Naive thymus-derived CD8-positive, alpha-beta T cell (primary cell): ENCODE measurements at places on chromosomes 11 and 22.
A peak's percentile ranks its signal among the peaks of the same experiment; 100 is the strongest.

DNA sequence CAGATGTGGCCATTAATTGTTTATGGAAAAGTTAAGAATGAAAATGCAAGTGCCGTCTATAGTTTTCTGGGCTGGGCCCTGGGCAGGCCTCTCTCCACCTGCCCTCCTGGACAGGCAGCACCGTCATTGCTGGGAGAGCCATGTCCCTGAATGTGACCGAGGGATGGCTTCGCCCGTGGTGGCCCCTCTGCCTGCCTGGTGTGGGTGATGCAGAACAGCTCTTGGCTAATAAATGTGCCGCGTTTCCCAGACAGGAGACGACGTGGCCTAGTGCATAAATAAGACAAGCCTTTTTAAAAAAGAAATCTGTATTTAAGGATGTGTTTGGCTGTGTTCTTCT, 407.3 kb downstream of the TBC1D22A start:
- peaks cover 3% of the 10 kb centered on the region for H3K4me1 ChIP-seq
- H3K27ac ChIP-seq: no peak overlapping the region
- no peaks in the 10 kb centered on the region for H3K27me3 ChIP-seq
- no peak overlapping the region for H3K4me3 ChIP-seq
- no peak for DNase-seq

DNA sequence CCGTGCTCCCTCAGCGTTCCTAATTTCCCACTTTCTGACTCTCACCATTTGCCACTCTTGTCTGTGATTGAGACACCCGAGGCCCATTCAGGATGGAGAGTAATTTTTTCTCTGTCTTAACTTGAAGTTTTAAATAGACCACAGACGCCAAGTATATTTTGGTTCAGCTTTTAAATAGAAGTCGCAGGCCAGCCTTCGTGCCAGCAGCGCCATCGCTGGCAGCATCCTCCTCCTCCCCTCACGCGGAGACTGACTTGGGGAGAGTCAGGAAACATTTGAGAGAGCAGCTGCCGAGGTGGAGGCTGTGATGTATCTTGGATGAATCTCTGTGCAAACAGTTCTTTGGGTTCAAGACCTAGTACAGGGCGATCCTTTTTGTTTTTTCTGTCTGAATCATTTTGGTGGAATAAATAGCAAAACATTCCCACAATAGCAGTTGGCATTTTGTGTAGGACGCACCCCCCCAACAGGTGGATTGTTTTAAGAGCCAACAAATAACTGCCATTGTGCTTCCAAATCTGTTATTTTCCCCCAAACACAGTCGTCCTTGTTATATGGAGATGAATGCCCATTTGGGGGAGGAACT, 889 bp upstream of the DMC1 start:
- no peaks in the 10 kb centered on the region for H3K36me3 ChIP-seq
- no peaks in the 10 kb centered on the region for H3K27me3 ChIP-seq
- peak overlapping the region; percentile 88 for H3K4me3 ChIP-seq
- peaks cover 19% of the 10 kb centered on the region for H3K4me1 ChIP-seq

- no peak overlapping the region for H3K27ac ChIP-seq
- H3K4me3 ChIP-seq: no peak overlapping the region
- H3K4me1 ChIP-seq: no peaks in the 10 kb centered on the region
- no peaks in the 10 kb centered on the region for H3K27me3 ChIP-seq
These were observed 179.9 kb downstream of the GRIA4 start for GRCh38 chr11:105789579-105790420.

GRCh38 chr22:41883400-41883799, 31.5 kb downstream of the SHISA8 start:
- no peaks in the 10 kb centered on the region for H3K27me3 ChIP-seq
- H3K4me3 ChIP-seq: no peak overlapping the region
- H3K36me3 ChIP-seq: peaks cover 88% of the 10 kb centered on the region

- DNase-seq: no peak
- H3K27me3 ChIP-seq: peaks cover 9% of the 10 kb centered on the region
- no peak overlapping the region for H3K4me3 ChIP-seq
- no peak overlapping the region for H3K27ac ChIP-seq
These were observed 10.7 kb upstream of the ACCSL start for GRCh38 chr11:44036811-44037657.

DNA sequence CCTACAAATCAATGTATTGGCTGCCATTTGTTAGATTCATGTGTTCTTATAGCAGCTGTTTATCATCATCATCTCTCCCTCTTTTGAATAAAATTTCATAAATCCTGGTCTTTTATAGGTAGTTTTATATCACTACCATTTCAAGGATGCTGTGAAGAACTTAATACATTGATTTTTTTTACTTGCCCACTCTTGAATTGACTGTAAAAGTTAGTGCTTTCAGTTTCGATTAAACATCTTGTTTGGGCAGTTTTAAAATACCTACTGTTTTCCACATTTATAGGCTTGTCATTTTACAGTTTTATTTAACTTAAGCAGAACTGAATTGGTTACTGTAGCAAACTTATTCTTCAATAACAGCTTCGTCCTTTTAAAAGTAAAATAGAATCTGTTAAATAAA, 59.5 kb downstream of the TTC17 start:
- no peaks in the 10 kb centered on the region for H3K4me1 ChIP-seq
- DNase-seq: no peak
- no peaks in the 10 kb centered on the region for H3K27me3 ChIP-seq

DNA sequence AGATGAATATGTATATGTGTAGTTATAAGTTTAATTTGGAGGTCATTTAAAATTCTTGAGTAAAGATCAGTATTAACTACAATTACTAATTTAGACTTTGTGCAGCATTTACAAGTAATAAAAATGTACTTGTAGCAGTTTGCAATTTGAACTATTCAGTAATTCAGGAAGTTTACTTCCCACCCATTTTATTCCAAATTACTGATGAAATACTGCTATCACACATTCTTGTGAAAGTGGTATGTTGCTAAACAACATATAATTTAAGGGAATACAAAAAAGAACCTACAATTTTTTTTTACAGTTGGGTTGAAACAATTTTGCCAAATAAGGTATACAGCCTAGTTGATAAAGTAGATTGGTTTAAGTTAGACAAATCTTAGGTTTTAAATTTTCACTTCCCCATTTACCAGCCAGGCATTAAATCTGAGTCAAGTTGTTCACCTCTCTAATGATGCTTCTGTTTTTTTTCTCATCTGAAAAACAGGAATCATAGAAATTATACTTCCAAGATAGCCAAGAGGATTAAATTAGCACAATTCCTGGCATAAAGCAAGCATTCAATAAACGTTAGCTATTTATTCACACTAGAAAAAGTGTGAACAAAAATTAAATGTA, 45.3 kb downstream of the ZBTB44 start:
- no peak for DNase-seq
- no peaks in the 10 kb centered on the region for H3K36me3 ChIP-seq
- no peaks in the 10 kb centered on the region for H3K27me3 ChIP-seq
- H3K4me1 ChIP-seq: peaks cover 11% of the 10 kb centered on the region

GRCh38 chr11:97847730-97848129, 1173.0 kb upstream of the CNTN5 start:
- no peaks in the 10 kb centered on the region for H3K4me1 ChIP-seq
- no peaks in the 10 kb centered on the region for H3K36me3 ChIP-seq
- DNase-seq: no peak
- H3K27me3 ChIP-seq: no peaks in the 10 kb centered on the region

DNA sequence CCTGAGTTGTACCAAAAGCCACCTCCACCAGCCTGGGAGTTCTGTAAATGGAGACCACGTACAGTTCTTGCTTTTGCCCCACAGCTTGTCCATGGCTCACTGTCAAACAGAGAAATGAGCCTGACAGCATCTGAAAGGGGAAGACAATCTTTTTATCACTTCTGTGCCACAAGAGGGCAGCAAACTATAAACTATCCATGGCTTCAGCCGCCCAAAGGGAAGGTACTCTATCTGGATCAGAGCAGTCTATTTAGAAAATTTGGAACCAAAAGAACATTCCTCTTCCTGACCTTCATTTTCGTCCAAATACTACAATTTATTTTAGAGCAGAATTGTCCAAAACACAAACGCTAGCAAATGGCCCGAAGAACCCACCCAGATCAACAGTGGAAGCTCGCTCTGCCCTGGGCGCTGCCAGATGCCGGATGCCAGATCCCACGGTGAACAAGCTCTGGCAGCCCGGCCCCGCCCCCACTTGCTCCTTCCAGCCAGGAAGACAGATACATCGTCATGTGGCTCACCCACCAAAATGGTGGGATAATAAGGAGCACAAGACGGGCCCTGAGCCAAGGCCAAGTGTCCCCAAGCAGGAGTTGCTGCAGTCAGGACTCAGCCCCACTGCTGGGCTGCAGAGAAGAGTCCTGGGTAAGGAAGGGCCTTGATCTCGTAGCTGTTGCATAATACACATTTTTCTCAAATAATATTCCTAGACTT, 23.9 kb upstream of the SCGB1A1 start:
- no peaks in the 10 kb centered on the region for H3K27me3 ChIP-seq
- H3K4me3 ChIP-seq: no peak overlapping the region
- peak overlapping the region; percentile 51 for H3K27ac ChIP-seq
- no peak for DNase-seq

- DNase-seq: peak; percentile 53
- peak overlapping the region; percentile 99 for H3K27ac ChIP-seq
- H3K27me3 ChIP-seq: no peaks in the 10 kb centered on the region
- peak overlapping the region; percentile 84 for H3K4me3 ChIP-seq
These were observed 24.4 kb downstream of the RTN4R start for GRCh38 chr22:20243537-20244249.

DNA sequence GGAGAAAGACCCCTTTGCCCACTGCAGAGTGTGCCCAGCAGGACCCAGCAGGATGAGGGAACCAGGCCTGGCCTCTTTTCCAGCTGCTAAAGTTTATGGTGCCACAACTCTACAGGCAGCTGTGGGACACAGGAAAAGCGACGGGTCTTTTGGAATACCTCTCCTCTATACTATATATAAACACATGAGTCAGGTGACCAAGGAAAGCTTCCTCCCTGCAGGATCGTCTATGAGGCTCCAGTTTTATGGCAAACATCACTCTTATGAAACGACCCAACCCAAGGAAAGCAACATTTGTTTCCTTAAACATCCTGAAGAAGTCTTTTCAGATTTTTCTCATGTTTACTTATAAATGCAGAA, 102.8 kb upstream of the AKIP1 start:
- DNase-seq: no peak
- H3K36me3 ChIP-seq: no peaks in the 10 kb centered on the region
- peaks cover 10% of the 10 kb centered on the region for H3K27me3 ChIP-seq

DNA sequence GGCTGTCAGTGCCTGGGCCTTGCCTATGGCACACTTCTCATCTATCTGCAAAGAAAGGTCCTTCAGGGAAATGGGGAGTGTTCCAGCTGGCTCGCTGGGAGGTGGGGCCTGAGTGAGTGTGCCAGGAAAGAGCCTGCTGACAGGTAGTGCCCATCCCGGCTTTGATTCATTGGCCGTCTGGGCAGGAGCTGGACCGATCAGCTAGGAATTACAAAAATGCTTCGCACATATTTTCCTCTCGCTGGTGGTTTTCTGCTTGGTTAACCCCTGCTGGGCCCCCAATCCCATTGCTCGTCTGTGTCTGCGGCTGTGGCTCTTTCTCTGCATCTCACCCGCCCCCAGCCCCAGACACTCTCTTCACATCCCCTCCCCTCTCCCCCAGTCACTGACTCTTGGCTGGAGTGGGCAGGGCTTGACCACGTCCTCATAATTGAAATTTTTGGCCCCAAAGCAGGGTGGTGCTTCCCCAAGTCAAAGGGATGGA, 10.8 kb downstream of the LIF start:
- no peaks in the 10 kb centered on the region for H3K4me1 ChIP-seq
- H3K4me3 ChIP-seq: no peak overlapping the region
- no peaks in the 10 kb centered on the region for H3K27me3 ChIP-seq
- DNase-seq: no peak

- no peak overlapping the region for H3K4me3 ChIP-seq
- H3K27me3 ChIP-seq: no peaks in the 10 kb centered on the region
- no peaks in the 10 kb centered on the region for H3K4me1 ChIP-seq
These were observed 86.3 kb downstream of the MORC2 start for GRCh38 chr22:30882184-30882717.

GRCh38 chr22:29731058-29731850, 11.5 kb downstream of the CABP7 start:
- H3K36me3 ChIP-seq: no peaks in the 10 kb centered on the region
- no peaks in the 10 kb centered on the region for H3K27me3 ChIP-seq
- no peak for DNase-seq
- no peak overlapping the region for H3K27ac ChIP-seq
- H3K4me1 ChIP-seq: no peaks in the 10 kb centered on the region

GRCh38 chr11:18312012-18312411, 9.9 kb downstream of the HPS5 start:
- no peak overlapping the region for H3K27ac ChIP-seq
- no peaks in the 10 kb centered on the region for H3K27me3 ChIP-seq
- DNase-seq: no peak
- H3K4me3 ChIP-seq: no peak overlapping the region

DNA sequence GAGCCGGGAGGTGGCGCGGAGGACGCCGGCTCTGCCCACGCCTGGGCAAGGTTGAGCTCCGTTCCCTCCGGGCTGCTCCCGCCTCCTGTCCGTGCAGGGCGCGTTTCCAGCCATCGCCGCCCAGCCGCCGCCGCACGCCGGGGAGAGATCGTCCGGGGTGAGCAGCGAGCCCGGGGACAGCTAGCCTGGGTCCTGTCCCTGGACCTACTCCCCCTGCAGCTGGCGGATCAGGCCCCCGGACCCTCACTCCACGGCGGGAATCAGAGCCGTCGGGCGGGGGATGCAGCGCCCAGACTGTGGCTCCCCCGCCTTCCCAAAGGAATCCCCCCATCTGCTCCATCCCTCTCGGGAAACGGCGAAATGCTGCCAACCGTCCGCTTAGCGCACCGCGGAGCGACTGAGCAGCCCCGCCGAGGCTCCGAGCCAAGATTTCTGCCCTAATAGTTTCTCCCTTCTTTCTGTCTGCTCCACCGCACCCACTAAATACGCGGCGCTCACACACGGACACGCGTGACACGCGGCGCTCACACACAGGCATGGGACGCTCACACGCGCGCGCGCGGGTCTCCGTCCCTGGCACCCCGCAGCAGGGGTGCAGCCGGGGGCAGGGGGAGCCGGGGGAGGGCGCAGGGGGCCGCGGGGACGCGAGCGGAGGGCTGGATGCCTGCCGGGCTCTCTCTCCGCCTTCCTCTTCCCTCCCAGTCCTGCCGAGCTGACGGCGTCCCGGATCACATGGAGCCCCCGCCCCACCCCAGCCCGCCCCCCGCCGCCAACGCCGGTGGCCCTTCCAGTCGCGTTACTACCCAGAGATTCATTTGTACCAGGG, at the start of gene KCNJ5:
KCNJ5 (plus strand) TSS at position 814 of the 826 bp plus-strand sequence. CDS start 19,918 bp downstream, outside the sequence.
- H3K27me3 ChIP-seq: peaks cover 84% of the 10 kb centered on the region
- peaks cover 8% of the 10 kb centered on the region for H3K4me1 ChIP-seq

DNA sequence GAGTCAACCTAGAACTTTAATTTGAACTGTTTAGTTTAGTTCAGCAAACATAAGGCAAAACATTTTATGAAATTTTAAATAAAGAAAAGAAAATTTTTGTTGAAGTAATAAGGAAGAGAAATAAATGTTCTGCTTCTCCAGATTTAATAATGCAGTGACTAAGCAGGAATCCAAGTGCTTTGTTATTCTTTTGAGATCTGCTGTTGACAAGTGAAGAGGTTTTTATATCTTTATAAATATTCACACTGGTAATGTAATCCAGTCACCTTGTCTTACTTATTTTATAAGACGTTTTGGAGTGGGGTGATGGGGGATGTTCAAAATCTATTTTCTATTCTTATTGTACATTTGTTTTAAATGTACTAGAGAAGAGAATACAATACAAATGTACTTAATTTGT, 725.9 kb upstream of the CCDC179 start:
- no peaks in the 10 kb centered on the region for H3K36me3 ChIP-seq
- H3K4me1 ChIP-seq: no peaks in the 10 kb centered on the region
- H3K4me3 ChIP-seq: no peak overlapping the region
- DNase-seq: no peak

- no peaks in the 10 kb centered on the region for H3K4me1 ChIP-seq
- peaks cover 4% of the 10 kb centered on the region for H3K36me3 ChIP-seq
- no peaks in the 10 kb centered on the region for H3K27me3 ChIP-seq
These were observed 148.7 kb upstream of the PGR start for GRCh38 chr11:101278286-101278685.

- H3K27ac ChIP-seq: no peak overlapping the region
- peaks cover 2% of the 10 kb centered on the region for H3K27me3 ChIP-seq
- DNase-seq: no peak
These were observed 36.1 kb downstream of the SLCO2B1 start for GRCh38 chr11:75186999-75187398.
